ENCODE measurements at places on chromosomes 11 and 22.

GRCh38 chr11:10955616-10956015, 97.8 kb upstream of the ZBED5 start:
- no peak overlapping the region for H3K27ac ChIP-seq
- H3K4me3 ChIP-seq = no peak overlapping the region
- H3K4me1 ChIP-seq = no peaks in the 10 kb centered on the region
- H3K36me3 ChIP-seq = no peaks in the 10 kb centered on the region
- peaks cover 5% of the 10 kb centered on the region for H3K27me3 ChIP-seq
- DNase-seq = no peak

DNA sequence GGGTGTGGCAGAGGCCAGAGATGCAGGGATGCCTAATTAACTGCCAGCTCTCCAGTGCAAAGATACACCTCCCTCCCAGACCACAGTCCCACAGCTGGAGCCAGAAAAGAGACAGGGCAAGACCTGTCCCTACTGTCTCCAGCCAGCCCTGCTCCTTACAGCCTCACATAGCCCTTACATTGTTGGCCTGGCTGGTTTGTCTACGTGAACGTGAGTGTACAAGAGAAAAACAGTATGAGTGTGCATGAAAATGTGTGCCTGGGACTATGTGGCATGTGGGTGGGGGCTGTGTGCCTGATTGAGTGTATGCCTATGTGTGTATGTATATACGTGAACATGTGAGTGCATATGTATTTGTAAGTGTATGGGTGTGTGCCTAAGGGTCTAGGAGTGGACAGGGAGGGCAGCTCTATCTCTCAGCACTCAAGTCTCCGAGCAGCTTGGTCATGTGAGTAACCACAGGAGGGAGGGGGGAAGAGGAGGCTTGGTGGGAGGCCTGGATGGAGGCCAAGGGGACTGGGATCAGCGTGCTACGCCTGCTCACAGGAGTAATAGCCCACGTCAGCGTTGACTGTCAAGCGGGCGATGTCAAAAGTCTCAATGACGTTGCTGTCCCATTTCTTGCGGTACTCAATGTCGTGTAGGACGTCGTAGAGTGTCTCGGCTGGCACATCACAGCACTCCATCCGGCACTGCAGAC, 6.6 kb upstream of the ARAP1 start:
- no peak overlapping the region for H3K27ac ChIP-seq
- H3K4me1 ChIP-seq = peaks cover 8% of the 10 kb centered on the region
- H3K27me3 ChIP-seq = no peaks in the 10 kb centered on the region
- peaks cover 2% of the 10 kb centered on the region for H3K36me3 ChIP-seq

- no peaks in the 10 kb centered on the region for H3K4me1 ChIP-seq
- H3K4me3 ChIP-seq = no peak overlapping the region
- no peaks in the 10 kb centered on the region for H3K27me3 ChIP-seq
- no peak overlapping the region for H3K27ac ChIP-seq
- no peak for DNase-seq
- H3K36me3 ChIP-seq = no peaks in the 10 kb centered on the region
Observed at GRCh38 chr11:26719289-26719973, 2.4 kb downstream of the SLC5A12 start.

GRCh38 chr22:43849731-43850130, 12.6 kb downstream of the SULT4A1 start:
- H3K36me3 ChIP-seq = no peaks in the 10 kb centered on the region
- no peak overlapping the region for H3K4me3 ChIP-seq
- no peak overlapping the region for H3K27ac ChIP-seq
- no peak for DNase-seq
- H3K27me3 ChIP-seq = peaks cover 35% of the 10 kb centered on the region

DNA sequence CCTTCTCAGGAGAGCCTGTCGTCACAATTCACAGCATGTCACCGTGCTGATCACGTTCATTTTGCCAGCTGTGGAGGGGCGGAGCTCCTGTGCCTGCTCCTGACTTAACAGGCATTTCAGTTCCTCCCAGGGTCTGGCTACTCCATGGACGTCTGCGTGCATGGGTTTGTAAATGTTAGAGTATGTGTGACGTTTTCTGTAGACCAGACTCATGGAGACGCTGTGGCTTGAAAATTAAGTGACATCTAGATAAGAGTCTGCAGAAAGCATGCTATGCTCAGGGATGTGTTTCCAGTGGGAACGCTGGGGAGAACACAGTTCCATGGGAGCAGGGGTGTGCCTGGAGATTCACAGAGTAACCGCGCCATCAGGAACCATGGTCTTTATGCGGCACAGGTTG, 804.0 kb downstream of the TBC1D22A start:
- no peaks in the 10 kb centered on the region for H3K36me3 ChIP-seq
- no peak overlapping the region for H3K27ac ChIP-seq
- H3K27me3 ChIP-seq = no peaks in the 10 kb centered on the region
- no peaks in the 10 kb centered on the region for H3K4me1 ChIP-seq

DNA sequence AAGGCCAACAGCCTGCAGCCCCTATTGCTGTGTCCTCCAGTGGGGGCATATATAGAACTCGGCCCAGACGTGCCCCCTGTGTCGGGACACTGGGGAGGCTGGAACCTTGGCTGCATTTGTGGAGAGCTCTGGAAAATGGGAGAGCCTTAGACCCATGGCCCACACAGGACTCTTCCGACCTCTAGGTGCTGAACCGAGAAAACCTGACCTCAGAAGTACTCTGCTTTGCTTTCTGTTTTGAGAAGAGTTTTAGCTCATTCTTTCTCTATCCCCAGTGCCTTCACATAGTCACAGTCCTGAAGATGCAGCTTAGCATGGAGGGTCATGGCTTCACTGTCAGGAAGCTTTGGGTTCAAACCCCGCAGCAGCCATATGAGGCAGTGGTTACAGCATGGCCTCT, 271.8 kb upstream of the B3GAT1 start:
- no peak for DNase-seq
- H3K4me3 ChIP-seq = no peak overlapping the region
- no peak overlapping the region for H3K27ac ChIP-seq
- no peaks in the 10 kb centered on the region for H3K4me1 ChIP-seq

DNA sequence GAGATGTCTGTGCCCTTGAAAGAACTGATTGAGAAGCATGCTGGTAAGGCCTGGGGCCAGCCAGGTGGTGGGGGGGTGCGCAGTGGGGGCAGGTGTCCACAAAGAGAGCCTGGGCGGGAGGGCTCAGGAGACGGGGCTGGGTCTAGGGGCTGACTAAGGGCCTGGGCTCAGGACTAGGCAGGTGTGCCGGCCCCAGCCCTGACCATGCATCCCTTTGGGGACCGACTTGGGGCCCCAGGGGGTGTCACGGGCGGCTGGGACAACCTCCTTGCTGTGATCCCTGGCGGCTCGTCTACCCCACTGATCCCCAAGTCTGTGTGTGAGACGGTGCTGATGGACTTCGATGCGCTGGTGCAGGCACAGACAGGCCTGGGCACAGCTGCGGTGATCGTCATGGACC, 4.4 kb downstream of the NDUFV1 start:
- H3K27ac ChIP-seq = no peak overlapping the region
- peaks cover 28% of the 10 kb centered on the region for H3K36me3 ChIP-seq
- no peak overlapping the region for H3K4me3 ChIP-seq
- H3K4me1 ChIP-seq = peaks cover 21% of the 10 kb centered on the region
- no peak for DNase-seq
- peaks cover 2% of the 10 kb centered on the region for H3K27me3 ChIP-seq

GRCh38 chr22:27206374-27207133, 549.2 kb downstream of the MIAT start:
- H3K4me1 ChIP-seq = peaks cover 42% of the 10 kb centered on the region
- no peak overlapping the region for H3K27ac ChIP-seq
- no peaks in the 10 kb centered on the region for H3K36me3 ChIP-seq
- peak; percentile 75 for DNase-seq

- H3K27ac ChIP-seq = no peak overlapping the region
- no peak for DNase-seq
- no peaks in the 10 kb centered on the region for H3K27me3 ChIP-seq
Observed at GRCh38 chr11:120959189-120959588, 64.7 kb upstream of the TBCEL start.

GRCh38 chr11:118272001-118272400, 7.9 kb upstream of the MPZL2 start:
- no peaks in the 10 kb centered on the region for H3K36me3 ChIP-seq
- no peak for DNase-seq
- H3K4me1 ChIP-seq = peaks cover 46% of the 10 kb centered on the region
- no peak overlapping the region for H3K4me3 ChIP-seq
- H3K27me3 ChIP-seq = no peaks in the 10 kb centered on the region

- no peaks in the 10 kb centered on the region for H3K27me3 ChIP-seq
- DNase-seq = no peak
- no peaks in the 10 kb centered on the region for H3K4me1 ChIP-seq
- H3K36me3 ChIP-seq = no peaks in the 10 kb centered on the region
Observed at GRCh38 chr11:128553662-128554362, 33.5 kb downstream of the ETS1 start.

- no peak for DNase-seq
- no peaks in the 10 kb centered on the region for H3K27me3 ChIP-seq
- H3K4me3 ChIP-seq = no peak overlapping the region
- H3K36me3 ChIP-seq = no peaks in the 10 kb centered on the region
- no peak overlapping the region for H3K27ac ChIP-seq
Observed at GRCh38 chr11:132047167-132047566, 676.8 kb downstream of the NTM start.

GRCh38 chr11:62012832-62013461, 45.5 kb upstream of the FTH1 start:
- no peak overlapping the region for H3K4me3 ChIP-seq
- H3K4me1 ChIP-seq = peaks cover 14% of the 10 kb centered on the region

GRCh38 chr11:75050516-75050915, 46.2 kb downstream of the OR2AT4 start:
- DNase-seq = no peak
- H3K27ac ChIP-seq = no peak overlapping the region
- H3K27me3 ChIP-seq = no peaks in the 10 kb centered on the region
- no peaks in the 10 kb centered on the region for H3K4me1 ChIP-seq
- H3K36me3 ChIP-seq = no peaks in the 10 kb centered on the region
- no peak overlapping the region for H3K4me3 ChIP-seq

DNA sequence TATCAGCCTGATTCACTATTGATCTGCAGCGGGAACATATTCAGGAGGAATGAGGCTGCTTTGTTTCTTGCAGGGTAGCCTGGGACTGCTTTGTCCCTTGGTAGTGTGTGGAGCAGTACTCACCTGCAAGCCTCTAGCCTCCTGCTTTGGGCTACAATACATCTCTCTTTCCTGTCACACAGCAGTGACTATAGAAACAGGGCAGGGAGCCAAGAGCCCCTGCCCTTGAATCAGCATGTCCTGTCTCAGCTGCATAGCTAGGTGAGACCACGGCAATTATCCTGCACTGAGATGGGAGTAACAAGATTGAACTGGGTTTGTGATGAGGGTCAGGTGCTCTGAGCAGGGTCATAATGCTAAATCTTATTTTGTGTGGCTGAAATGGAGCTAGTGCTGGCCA, 191.9 kb downstream of the NELL1 start:
- no peak for DNase-seq
- no peaks in the 10 kb centered on the region for H3K4me1 ChIP-seq
- no peak overlapping the region for H3K27ac ChIP-seq
- no peak overlapping the region for H3K4me3 ChIP-seq

- H3K27ac ChIP-seq = no peak overlapping the region
- DNase-seq = no peak
- no peaks in the 10 kb centered on the region for H3K27me3 ChIP-seq
- H3K4me3 ChIP-seq = no peak overlapping the region
Observed at GRCh38 chr11:113166280-113166679, 148.1 kb upstream of the TTC12 start.

- peaks cover 6% of the 10 kb centered on the region for H3K27me3 ChIP-seq
- no peaks in the 10 kb centered on the region for H3K4me1 ChIP-seq
- no peak overlapping the region for H3K27ac ChIP-seq
- DNase-seq = no peak
- no peaks in the 10 kb centered on the region for H3K36me3 ChIP-seq
Observed at GRCh38 chr22:22955276-22955798, 67.7 kb downstream of the IGLL5 start.

- no peak for DNase-seq
- no peak overlapping the region for H3K4me3 ChIP-seq
- H3K36me3 ChIP-seq = no peaks in the 10 kb centered on the region
Observed at GRCh38 chr22:30247974-30248373, 1.4 kb upstream of the LIF start.

GRCh38 chr11:118152020-118152551, 537 bp downstream of the SCN4B start:
- no peak for DNase-seq
- no peak overlapping the region for H3K27ac ChIP-seq
- peak overlapping the region; percentile 29 for H3K4me3 ChIP-seq
- H3K4me1 ChIP-seq = peaks cover 27% of the 10 kb centered on the region
- H3K36me3 ChIP-seq = no peaks in the 10 kb centered on the region

- no peak within 1 kb of the TSS for H3K27ac ChIP-seq
- no peak for DNase-seq
- no peaks in the 10 kb centered on the region for H3K36me3 ChIP-seq
- peak within 1 kb of the TSS; percentile 53 for H3K4me3 ChIP-seq
- peaks cover 19% of the 10 kb centered on the region for H3K4me1 ChIP-seq
Observed at GRCh38 chr22:37427135-37427710, at the start of gene ELFN2. ELFN2 (minus strand) TSS chr22:37427479; CDS start chr22:37375534, 51,945 bp downstream.

GRCh38 chr11:45904309-45904915, 2.7 kb downstream of the FREY1 start:
- no peak overlapping the region for H3K27ac ChIP-seq
- DNase-seq = no peak
- no peak overlapping the region for H3K4me3 ChIP-seq
- peaks cover 18% of the 10 kb centered on the region for H3K27me3 ChIP-seq
- H3K4me1 ChIP-seq = peaks cover 4% of the 10 kb centered on the region

DNA sequence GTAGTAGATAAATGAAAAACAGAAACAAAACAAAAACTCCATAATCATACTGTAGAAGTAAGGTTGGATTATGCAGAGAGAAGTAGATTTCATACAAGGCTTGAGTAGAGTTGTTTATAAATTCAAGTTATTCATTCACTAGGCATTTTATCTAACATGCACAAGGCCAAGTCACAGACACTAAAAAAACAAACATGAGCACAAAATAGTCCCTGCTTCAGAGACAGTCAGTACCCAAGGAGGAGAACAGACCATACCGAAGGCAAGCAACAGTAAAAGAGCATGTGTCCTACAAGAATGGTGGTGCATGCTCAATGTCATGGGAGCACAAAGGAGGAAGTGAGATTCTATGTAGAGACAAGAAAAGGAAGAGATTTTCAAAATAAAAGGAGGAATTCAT, 796.5 kb upstream of the LRRC4C start:
- no peak overlapping the region for H3K27ac ChIP-seq
- H3K4me1 ChIP-seq = no peaks in the 10 kb centered on the region
- no peak for DNase-seq
- H3K4me3 ChIP-seq = no peak overlapping the region
- no peaks in the 10 kb centered on the region for H3K36me3 ChIP-seq

DNA sequence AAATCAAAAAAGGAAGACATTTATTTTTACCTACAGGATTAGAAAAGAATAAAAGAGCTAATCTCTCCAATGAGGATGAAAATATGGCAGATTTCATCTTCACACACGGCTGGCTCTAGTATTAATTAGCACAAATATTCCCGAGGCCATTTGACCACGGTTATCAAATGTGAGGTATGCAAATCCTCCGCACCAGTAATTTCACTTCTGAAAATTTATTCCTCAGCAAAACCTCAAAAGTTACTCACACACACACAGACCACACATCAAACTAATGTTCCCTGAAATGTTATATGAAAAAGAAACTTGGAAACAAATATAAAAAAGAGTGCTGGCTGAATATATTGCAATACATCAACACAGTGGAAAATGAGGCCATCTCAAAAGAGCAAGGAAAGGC, 32.8 kb downstream of the CELSR1 start:
- H3K4me1 ChIP-seq = peaks cover 25% of the 10 kb centered on the region
- DNase-seq = no peak
- H3K27ac ChIP-seq = no peak overlapping the region
- H3K36me3 ChIP-seq = no peaks in the 10 kb centered on the region
- no peaks in the 10 kb centered on the region for H3K27me3 ChIP-seq
- no peak overlapping the region for H3K4me3 ChIP-seq

- H3K36me3 ChIP-seq = peaks cover 31% of the 10 kb centered on the region
- H3K27me3 ChIP-seq = no peaks in the 10 kb centered on the region
- H3K4me1 ChIP-seq = peaks cover 96% of the 10 kb centered on the region
- DNase-seq = no peak
- H3K27ac ChIP-seq = peak overlapping the region; percentile 49
Observed at GRCh38 chr22:36364255-36365019, 23.3 kb downstream of the MYH9 start.
